NCI-H1092 (cell line): ENCODE measurements at places on chromosomes 11 and 22.
A peak's percentile ranks its signal among the peaks of the same experiment; 100 is the strongest.

DNA sequence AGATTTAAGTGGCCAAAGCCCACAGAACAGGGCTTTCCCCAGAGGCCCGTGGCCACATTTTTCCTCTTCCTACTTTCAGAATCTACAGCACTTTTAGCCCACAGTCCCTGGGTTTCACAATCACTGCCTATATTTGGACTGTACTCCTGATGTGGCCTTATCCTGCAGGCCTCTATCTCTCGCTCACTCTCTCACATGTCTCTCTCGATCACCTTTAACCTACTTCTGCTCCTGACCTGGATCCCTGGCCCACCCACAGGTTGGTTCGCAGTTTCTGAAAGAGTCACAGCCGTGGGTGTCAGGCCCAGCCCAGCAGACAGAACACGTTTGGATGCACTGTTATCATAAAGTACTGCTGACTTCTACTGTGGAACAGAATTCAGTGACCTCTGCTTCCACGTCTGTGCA, 55.5 kb downstream of the LARGE1 start:
- no peak for DNase-seq

DNA sequence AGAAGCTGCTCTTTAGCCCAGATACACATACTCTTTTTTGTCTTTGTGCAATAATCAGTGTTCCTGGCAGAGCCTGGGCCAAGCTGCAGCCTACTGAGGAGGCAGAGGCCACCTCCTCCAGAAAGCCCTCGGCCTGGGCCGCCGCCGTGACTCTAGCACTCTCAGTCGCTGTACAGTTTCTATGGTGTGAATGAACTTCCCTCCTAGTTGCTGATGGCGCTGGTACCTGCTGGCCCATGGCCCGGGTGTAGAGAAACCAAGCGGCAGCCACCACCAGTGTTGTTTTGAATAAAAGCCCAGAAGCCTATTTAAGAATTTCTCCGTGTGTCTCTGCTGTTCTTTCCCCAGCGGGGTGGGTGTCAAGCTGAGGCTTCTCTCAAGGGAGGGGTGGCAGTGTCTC, 118.9 kb downstream of the CACNA1I start:
- DNase-seq: no peak

GRCh38 chr22:28310299-28310698, 369.3 kb downstream of the TTC28 start:
- DNase-seq: no peak

- DNase-seq: peak; percentile 96
These were observed 37.5 kb downstream of the ZC3H12C start for GRCh38 chr11:110130642-110131238.

- no peak for DNase-seq
These were observed 2.0 kb downstream of the OR52W1 start for GRCh38 chr11:6200975-6201374.

DNA sequence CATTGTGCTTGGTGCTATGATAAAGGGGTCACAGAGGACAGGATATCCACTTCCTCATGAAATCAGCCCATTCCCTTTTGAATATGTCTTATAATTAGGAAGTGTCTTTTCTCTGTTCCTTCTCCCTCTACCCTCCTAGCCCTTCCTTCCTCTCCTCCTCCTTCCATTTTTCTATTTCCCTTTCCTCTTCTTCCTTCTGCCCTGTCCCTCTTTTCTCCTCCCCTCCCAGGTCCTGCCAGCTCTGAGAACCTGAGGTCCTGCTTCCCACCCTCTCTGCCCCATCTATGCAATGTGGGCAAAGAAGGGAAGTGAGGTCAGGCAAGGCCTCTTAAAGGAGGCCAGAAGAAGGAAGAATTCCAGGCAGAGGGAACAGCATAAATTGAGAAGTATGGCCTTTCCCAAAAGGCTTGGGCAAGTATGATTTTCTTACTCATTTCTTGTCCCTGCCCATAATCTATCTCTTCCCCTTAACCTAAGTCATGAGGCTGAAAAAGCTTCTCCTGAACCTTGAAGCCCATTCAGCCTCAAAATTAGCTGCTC, 7.7 kb upstream of the UBASH3B start:
- DNase-seq: no peak

DNA sequence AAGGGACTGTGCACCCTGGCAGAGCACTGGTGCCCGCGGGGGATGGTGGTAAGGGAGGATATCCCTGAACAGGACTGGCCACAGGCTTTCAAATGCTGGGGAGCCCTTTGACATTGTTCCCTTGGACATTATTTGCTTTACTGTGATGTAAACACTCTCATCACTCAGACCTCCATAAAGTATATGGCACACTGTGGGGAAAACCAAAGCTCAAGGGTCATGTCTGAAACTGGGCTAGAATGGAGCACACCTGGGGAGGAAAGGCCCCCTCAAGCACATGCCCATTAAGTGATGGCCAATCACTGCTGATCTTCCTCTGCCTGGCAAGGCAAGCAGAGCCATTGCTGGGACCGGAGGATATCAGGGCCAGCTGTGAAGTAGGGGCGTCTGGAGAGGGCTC, 60.9 kb upstream of the TENM4 start:
- DNase-seq: no peak

GRCh38 chr22:48398181-48398905, 1429.3 kb downstream of the BRD1 start:
- no peak for DNase-seq

- no peak for DNase-seq
These were observed 214.6 kb downstream of the BRD1 start for GRCh38 chr22:49613108-49613507.

- DNase-seq: no peak
These were observed 18.8 kb upstream of the ARHGAP8 start for GRCh38 chr22:44733426-44734106.

GRCh38 chr11:110453684-110454354, 24.1 kb downstream of the FDX1 start:
- no peak for DNase-seq

- DNase-seq: no peak
These were observed 10.3 kb upstream of the OR56A1 start for GRCh38 chr11:6040874-6041273.

- no peak for DNase-seq
These were observed 134.6 kb upstream of the RCN1 start for GRCh38 chr11:31956310-31956709.

- DNase-seq: no peak
These were observed 487.3 kb downstream of the INSC start for GRCh38 chr11:15602047-15602446.

DNA sequence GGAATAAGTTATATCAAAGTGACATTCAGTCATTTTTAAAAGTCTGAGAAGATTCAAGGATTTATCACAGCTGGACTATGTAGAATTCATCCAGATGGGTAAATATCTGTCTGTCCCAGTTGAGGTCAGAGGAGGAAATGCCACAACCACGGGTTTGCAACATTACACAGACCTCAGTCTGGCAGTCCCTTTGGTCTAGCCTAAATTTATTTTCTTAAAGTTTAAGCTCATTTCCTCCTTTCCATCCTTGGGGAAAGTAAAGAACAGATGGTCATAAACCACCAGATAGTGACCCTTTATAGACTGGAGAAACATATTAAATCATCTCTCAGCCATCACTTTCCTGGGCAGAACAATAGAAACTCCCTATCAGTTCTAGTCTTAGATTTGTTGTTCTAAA, 238.4 kb upstream of the DDI1 start:
- no peak for DNase-seq

GRCh38 chr11:75264356-75264755, 23.8 kb downstream of the TPBGL start:
- DNase-seq: no peak

- DNase-seq: no peak
These were observed 189.7 kb upstream of the TMEM45B start for GRCh38 chr11:129625930-129626329.

DNA sequence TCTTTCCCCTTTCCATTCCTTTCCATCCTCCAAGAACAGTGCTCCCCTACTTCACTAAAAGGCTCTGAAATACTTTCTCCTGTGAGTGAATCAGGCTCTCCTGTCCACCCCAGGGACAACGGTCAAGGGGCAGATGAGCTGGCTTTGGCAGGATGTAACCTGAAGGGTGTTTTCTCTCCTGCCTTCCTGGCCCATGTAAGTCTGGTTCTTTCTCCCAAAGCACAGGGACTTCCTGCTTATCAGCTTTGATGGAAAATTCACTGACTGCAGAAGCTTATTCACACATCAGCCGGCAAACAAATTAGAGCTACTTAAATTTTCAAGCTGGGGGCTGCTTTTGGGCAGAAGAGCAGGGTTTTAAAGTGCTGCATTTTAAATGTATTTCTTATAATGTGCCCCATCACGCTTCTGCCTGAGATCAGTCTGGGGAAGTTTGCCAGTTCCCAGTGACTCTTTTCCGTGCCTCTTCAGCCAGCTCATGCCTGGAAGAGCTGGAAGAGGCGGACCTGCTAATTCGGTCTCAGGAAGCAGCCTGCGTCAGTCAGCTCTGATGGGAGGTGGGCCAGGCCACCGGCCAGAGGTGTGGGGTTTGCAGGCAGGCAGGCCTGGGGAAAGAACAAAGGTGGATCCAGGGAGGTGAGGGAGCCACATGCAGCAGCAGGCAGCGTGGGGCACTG, 140.4 kb upstream of the TBCEL start:
- DNase-seq: peak; percentile 25

GRCh38 chr22:29442976-29443375, 4.6 kb downstream of the RFPL1 start:
- DNase-seq: no peak

DNA sequence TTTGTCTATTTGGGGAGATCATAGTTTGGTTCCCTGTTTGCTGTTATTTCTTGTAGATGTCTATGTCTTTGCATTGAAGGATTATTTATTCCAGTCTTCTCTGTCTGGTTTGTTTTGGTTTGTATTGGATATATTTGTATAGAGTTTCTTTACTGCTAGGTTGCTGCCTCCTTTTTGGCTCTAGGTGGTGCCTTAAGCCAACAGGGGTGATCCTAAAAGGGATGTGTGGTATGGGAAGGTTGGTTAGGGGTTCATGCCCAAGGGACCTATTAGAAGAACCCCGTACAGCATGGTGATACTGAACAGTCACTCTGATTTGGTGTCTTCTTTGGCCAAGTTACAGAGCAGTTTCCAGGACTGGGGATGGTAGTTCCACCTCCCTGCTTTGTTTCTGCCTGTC, 36.4 kb upstream of the PGR start:
- no peak for DNase-seq

DNA sequence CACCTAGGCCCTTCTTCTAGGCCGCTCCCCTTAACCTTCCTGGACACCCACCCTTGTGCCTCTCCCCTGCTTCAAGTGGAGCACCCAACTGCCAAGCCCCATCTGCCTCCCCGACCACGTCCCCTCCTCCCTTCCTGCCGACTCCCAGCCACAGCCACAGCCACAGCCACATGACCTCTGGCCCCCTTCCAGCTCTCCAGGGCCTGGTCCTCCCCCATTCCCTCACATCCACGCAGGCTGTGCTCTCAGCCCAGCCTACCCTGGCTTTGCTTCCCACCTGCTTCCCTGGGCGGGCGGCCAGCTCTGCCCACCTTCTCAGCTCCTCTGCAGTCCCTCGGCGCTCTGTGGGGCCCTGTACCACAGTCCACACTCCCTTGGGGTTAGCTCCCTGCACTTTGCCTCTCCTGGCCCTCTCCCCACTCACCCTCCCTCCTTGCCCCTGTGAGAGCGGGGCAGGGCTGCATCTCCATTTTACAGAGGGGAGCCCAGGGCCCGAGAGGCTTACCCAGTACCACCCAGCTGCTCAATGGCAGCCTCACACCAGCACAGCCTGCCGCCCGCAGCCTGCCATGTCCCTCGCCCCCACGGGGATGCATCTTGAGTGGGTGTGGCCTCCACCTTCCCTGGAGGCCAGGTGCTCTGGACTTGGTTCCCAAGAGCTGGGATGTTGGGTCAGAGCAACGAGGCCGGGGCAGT, 20.3 kb downstream of the PARVG start:
- DNase-seq: no peak

GRCh38 chr11:88522624-88523385, 185.3 kb upstream of the CTSC start:
- DNase-seq: no peak

DNA sequence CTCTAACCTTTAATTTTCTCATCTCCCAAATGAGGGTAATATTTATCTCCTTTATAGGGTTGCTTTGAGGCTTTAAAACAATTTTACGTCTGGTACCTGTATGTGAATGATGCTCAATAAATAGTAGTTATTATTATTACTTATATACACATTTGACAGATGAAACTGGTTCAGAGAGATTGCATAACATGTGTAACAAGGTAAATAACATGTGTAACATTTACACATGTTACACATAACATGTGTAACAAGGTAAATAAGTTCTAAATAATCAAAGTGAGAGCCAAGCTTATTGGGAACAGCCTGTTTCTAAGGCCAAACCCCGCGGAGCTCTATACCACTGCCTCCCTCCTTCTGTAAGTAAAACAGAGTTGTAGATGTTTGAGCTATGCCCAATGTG, 100.9 kb downstream of the MPPED2 start:
- DNase-seq: no peak

- DNase-seq: no peak
These were observed 29.6 kb downstream of the EHF start for GRCh38 chr11:34650528-34650927.

- no peak for DNase-seq
These were observed 23.8 kb downstream of the PACSIN2 start for GRCh38 chr22:42991010-42991651.

- DNase-seq: no peak
These were observed 28.3 kb downstream of the NADSYN1 start for GRCh38 chr11:71481101-71481960.

GRCh38 chr11:41413843-41414242, 45.6 kb downstream of the LRRC4C start:
- no peak for DNase-seq

GRCh38 chr11:587978-588380, 11.7 kb downstream of the PHRF1 start:
- no peak for DNase-seq

GRCh38 chr11:44990665-44991064, 40.0 kb upstream of the TP53I11 start:
- DNase-seq: no peak

- DNase-seq: no peak
These were observed 59.4 kb upstream of the NNMT start for GRCh38 chr11:114236829-114237228.

DNA sequence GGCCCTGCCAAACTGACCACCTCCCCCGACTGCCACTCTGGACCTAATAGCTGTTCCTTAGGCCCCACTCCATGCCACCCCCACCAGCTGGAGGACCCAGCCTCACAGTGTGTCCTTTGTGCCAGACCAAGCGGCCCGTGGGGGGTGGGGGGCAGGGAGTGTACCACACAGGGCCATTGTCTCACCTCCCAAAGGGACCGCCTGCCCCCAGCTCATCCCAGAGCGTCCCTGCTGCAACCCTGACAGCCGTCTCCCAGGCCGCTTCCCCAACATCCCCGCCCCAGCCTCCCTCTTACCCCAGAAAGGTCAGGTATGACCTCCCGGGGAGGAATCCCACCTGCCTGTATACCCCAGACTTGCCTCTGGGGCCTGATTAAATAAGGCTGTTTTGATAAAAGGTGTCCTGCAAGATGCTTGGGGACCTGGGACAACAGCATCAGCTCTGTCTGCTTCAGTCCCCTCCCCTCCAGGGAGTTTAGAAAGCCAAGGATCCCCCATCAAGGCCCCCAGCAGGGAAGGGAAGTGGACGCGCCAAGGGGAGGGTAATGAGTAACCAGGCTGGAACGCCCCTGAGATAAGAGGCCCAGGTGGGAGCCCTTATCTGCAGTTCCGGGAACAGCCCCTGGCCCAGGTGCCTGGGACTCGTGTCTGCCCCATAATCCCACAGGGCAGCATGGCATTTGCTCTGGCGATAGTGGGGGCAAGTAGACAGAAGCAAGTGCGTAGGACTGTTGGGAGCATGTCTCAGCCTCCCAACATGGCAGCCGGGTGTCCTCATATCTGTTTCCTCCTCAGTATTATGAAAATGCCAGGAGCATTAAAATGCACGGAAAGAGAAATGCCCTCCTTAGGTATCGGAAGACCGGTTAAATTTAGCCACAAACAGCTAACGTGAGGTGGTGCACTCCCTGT, 9.0 kb downstream of the CDC42EP1 start:
- DNase-seq: no peak

- no peak for DNase-seq
These were observed 156.1 kb downstream of the ST3GAL4 start for GRCh38 chr11:126511475-126512115.
